Inflammatory macrophage treated with lipopolysaccharide for 4 hours (primary cell): ENCODE measurements at places on chromosomes 1 and 21.

- DNase-seq = no peak
Measured at GRCh38 chr1:63847308-63847910, 73.6 kb downstream of the ROR1 start.

DNA sequence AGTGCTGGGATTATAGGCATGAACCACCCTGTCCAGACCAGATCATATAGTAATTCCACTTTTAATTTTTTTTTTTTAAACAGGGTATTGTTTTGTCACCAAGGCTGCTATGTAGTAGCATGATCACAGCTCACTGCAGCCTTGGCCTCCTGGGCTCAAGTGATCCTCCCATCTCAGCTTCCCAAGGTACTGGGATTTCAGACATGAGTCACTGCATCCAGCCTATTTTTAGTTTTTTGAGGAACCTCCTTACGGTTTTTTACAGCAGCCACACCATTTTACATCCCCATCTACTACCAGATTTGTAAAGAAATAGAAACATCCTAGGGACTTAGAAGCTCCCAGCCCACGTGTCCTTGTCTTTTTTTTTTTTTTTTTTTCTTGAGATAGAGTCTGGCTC, 24.0 kb downstream of the L1TD1 start:
- DNase-seq = peak; percentile 26

- DNase-seq = no peak
Measured at GRCh38 chr1:3609016-3609768, 2.1 kb downstream of the MEGF6 start.

- no peak for DNase-seq
Measured at GRCh38 chr1:218164930-218165700, 120.0 kb upstream of the RRP15 start.

- DNase-seq = peak; percentile 93
Measured at GRCh38 chr1:236066828-236067386, 2.0 kb upstream of the NID1 start.

DNA sequence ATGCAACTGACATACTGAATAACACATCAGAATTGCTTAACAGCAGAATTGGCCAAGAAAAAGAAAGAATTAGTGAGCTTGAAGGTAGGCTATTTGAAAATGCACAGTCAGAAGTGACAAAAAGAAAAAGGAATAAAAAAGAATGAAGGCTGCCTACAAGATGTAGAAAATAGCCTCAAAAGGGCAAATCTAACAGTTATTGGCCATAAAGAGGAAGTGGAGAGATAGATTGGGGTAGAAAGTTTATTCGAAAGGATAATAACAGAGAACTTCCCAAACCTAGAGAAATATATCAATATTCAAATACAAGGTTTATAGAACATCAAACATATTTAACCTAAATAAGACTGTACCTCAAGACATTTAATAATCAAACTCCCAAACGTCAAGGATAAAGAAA, 67.5 kb downstream of the ATP6V1G3 start:
- no peak for DNase-seq

GRCh38 chr1:162709870-162710269, 77.6 kb downstream of the DDR2 start:
- DNase-seq = no peak

DNA sequence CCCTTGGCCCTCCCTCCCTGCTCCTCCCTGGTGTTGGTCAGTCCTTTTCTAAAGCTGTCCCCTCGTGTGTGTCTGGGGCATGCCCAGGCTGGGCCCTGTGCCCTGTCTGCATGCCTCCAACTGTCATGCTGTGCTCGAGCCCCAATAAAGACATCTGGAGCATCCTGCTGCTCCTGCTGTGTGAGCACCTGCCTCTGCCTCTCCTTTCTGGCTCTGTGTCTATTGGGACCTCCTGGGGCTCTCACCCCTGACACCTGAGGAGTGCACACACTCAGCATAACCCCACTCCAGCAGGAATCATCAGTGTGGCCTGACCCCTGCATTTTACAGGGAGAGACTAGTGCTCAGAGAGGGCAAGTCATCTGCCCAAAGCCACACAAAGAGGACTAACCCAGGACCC, 23.7 kb downstream of the KCNC4 start:
- no peak for DNase-seq

DNA sequence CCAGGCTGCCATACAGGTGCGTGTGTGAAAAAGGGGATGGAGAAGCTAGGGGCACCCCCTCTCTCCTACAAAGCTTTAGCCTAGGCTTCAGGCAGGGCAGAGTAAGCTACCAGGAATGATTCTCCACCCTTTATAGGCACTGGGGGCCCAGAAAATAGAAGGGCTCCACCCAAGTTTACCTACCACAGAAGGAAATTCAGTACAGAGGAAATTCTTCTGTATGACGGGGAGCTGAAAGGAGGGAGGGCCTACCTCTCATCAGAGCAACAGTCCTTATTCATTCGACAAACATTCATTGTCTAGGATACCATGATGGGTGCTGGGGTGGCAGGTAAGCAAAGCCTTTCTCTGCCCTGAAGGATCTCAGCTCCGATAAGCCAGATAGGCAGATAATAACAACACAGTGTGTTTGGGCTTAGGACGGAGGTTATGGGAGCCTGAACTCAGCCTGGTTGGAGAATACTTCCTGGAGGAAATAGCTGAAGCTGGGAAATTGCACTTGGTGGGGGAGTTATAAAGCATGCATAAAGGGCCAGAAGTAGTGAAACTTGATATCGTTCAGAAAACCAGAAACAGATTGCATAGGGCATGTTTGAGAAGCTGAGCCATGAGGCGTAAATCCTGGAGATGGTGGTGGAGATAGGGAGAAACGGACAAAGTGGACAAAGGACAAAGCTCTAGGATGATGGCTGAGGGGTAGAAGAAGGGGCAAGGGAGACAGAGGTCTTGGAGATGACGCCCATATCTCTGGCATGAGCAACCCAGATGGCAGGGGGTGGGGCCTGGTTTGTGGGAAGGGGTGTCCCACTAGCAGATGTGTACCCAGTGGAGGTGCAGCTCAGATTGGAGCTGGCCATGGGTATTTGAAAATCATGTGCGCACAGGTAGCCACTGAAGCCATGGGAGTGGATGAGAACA, 5.3 kb upstream of the P3R3URF start:
- no peak for DNase-seq
